ENCODE measurements at places on chromosomes 6 and 20. TPM values are rescaled to one million over a fixed set of nuclear protein-coding genes. Genes with fewer than 3 reads are reported as not detected.

OR2B6 gene
- not detected for polyA plus RNA-seq

GSTA3 gene
- polyA plus RNA-seq: not detected

CYP21A2 gene
- polyA plus RNA-seq: 0.62 TPM

CHD6 gene
- polyA plus RNA-seq: 17.9 TPM

GNL1 gene
- 73.4 TPM for polyA plus RNA-seq

GRCh38 chr6:166008441-166009369 is 158.9 kb downstream of the TBXT start:
- DNase-seq: peak; percentile 46

DNA sequence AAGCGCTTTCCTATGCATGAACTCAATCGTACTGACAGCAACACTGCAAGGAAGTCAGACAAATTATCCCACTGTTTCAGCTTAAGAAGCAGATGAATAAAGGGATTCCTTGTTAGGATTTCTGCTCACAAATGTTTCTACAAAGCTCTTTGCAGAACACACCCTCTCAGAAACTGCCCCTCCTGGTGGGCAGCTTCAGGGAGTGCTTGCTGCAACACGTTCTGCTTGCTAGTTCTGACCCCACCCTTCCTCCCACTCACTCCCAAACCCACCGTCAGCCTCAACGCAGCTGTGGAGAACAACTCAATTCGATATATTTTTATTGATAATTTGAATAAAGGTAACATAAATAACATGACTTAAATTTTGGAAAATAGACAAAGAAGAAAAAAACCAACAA is 250.8 kb upstream of the PRDM1 start:
- DNase-seq: no peak

DNA sequence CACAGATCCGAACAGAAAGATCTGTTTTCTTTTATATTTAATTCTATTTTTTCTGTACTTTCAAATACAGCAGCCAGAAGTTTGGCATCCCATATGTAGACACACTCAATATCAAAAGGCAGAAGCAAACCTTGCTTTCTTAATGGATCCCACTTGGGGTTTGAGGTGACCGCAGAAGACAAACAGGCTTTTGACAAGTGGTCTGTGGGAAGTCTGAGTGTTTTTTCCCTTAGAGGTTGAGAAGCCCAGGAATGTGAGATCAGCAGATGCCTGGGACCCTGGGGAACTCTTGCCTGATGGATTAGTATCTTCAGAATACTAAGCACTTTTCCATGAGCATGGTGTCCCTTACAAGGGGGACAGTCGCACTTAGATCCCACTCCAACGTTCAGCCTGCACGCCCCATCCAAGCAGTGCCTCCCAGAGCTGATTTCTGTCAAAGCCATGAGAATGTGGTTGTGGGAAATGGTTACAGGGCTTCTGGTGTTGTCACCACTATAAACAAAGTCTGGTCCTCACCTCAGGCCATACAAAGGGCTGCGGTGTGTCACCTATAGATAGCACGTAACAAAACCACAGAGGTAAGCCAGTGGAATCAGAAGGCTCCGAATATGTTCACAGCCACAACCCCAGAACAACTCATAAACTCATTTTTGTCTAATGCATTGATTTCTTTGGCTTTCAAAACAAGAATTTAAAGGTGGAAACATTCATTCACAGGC is 12.7 kb downstream of the IL17F start:
- no peak for DNase-seq

GRCh38 chr6:169256061-169256460 is 2.4 kb upstream of the THBS2 start:
- no peak for DNase-seq

DNA sequence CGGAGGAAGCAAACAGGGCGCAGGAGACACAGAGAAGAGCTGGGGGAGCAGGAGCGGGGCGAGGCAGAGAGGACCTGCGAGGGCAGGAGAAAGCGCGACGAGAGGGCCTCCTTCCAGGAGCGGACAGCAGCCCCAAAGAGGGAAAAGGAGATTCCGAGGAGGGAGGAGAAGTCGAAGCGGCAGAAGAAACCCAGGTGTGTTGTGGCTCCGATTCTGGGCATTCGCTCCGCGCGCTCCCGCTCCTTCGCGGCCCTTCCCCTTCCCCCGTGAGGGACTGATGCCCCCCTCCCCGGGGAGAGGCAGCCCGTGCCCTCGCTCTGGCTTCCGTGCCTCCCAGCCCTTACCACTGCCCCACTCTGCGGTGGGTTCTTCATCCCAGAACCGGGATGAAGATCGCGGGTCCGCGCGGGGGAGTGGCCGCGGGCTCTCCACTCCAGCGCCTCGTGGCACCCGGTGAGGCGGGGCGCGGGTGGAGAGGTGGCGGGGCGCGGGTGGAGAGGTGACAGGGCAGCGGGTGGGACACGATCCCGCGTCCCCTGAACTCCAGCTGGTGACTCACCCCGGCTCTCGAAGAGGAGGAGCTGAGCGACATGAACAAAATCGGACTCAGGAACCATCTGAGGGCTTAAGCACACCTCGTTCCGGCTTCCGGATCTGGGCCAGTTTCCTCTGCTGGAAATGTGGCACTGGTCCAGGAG is 22.4 kb downstream of the TMC2 start:
- DNase-seq: no peak

DNA sequence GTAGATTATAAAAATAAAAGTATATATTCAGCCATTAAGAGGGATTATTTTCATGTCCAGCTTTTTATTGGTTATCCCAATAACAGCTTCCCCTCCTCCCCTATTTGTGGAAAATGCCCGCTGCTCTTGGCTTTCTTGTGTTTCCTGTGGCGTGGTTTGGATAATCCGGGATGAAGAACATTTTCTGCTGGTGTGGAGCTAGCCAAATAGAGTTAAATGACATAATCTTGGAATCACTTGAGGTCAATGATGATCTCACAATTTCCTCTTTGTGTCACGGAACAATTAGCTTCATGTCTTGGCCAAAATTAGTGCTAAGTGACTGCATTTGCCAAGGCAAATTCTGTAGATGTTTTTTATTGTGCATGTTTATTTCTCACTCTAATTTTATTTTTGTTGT is 394.0 kb downstream of the LAMA2 start:
- no peak for DNase-seq

DNA sequence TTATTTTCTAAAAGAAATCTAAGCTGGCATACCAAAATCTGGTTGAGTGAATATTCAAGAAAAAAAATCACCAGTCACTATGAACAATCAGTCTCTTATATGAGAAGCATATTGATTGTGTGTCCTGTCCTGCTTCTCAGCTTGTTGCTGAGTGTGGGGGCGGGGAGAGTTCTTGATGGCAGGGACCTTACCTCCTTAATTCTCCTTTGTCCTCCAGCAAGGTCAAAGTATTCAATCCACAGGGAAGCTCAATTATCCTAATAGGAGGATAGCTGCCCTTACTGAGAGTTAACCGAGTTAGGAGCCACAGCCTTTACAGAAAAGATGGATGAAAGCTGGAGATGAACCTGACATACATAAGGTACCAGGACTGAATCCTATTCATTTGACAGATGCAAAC is 154.0 kb downstream of the LY86 start:
- DNase-seq: no peak

DNA sequence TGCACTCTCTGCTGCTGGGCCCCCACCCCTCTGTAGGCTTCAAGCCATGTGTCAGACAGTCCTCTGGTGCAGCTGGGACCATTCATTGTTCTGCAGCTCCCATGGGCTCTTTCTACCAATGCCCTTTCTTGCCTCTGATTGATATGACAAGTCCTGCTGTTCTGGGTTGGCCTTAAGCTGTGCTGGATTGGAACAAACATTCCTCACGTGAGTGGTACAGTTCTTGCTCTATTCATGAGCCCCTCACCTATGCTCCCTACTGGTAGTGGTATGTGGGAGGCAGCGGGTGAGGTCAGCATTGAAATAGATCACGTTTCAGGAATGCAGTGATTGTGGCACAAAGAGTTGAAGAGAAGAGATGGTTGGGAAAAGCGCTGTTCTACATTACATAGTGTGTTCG is 48.8 kb upstream of the RALY start:
- DNase-seq: no peak

GRCh38 chr6:121940728-121941127 is 458.7 kb upstream of the HSF2 start:
- no peak for DNase-seq

GRCh38 chr6:4809999-4810918 is 34.1 kb downstream of the CDYL start:
- DNase-seq: no peak

Measured in muscle of back (tissue), 13 donors.